ENCODE measurements at places on chromosomes 7 and 10.
A peak's percentile ranks its signal among the peaks of the same experiment; 100 is the strongest.

DNA sequence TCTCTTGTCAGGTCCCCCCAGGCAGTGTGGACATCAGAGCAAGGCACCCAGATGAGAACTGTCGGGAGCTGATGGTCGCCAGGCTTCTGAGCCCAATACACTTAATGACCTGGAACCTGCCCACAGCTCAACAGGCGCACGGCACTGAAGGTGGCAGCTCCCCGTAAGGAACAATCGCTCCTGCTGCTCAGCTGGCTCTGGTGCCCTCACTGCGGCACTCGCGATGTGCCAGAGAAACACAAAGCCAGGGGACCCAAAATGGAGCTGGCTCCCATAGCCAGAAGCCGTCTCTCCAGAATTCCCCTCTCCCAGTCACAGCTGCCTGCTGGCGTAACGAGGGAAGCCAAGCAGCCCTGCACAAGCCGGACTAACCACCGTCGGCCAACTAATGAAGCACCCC, 6.3 kb downstream of the CALN1 start:
- no peak for DNase-seq

GRCh38 chr10:32937911-32938424, 20.1 kb downstream of the ITGB1 start:
- no peak for DNase-seq

- DNase-seq: no peak
Observed at GRCh38 chr7:55348502-55348901, 16.6 kb upstream of the LANCL2 start.

- DNase-seq: no peak
Observed at GRCh38 chr7:32930378-32930777, 26.9 kb upstream of the FKBP9 start.

- DNase-seq: no peak
Observed at GRCh38 chr7:1234049-1234880, 1.6 kb downstream of the UNCX start.

- no peak for DNase-seq
Observed at GRCh38 chr10:20405761-20406160, 491.4 kb downstream of the NEBL start.

DNA sequence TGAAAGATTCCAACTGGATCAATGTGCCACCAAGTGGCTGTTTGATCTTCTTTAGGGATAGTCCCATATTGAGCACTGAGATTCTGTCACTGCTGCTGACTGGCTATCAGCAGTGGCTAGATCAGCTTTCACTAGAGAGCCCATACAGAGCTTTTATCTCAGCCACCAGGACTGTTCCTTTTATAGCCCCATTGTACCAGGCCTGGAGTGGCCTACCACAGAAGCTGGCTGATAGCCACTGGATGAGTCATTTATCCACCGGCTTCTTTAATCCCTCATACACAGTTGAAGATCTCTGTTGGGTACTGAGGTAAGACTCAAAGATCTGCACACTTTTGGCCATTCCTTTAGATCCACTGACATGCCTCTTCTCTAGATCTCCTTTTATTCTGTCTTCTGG, 1101.1 kb downstream of the SORCS3 start:
- no peak for DNase-seq

- no peak for DNase-seq
Observed at GRCh38 chr7:108455551-108455997, 662 bp downstream of the NRCAM start.

DNA sequence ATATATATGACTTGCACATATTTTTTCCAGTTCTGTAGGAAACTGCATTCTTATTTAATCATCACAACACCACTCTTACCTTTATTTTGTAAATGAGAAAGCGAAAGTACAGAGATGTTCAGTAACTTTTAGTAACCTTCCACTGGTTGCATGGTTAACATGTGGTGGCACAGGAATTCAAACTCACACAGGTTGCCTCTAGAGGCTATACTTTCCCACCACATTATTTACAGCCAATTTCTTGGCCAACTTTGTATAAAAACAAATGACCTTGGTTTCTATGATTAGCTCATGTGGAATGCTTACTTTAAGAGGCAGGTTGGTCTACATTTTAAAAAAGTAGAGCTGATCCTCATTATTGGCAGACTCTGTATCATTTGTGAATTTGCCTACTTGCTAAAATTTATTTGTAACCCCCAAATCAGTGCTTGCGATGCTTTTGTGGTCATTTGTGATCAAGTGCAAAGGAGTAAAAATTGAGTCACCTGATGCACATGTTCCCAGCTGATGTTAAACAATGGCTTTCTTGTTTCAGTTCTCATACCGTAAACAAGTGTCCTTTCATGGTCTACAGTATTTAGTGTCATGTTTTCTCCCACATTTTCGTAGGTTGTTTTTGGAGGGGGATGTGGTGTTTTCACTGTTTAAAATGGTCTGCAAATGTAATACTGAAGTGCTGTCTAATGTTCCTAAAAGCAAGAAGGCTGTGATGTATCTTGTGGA, 14.8 kb downstream of the BBS9 start:
- no peak for DNase-seq

- no peak for DNase-seq
Observed at GRCh38 chr7:130823060-130823459, 89.1 kb upstream of the KLF14 start.

GRCh38 chr7:81664304-81664703, 105.5 kb downstream of the HGF start:
- DNase-seq: no peak

DNA sequence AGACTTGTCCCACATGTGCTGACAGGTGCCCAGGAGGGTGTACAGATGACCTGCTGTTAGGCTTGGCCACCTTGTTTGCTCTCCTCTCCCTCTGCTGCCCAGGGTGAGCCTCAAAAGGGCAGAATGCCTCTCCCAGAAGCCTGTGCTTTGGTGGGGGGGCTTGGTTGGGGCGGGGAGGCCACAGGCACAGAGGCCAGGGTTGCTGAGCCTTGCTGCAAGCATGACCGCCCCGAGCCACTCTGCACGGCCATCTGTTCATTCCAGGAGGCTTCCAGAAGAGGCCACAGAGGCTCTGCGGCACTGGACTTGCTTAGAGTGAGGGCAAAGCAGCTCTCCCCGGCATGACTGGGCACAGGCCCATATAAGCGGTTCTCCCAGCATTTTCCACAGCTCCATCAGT, 190.8 kb downstream of the GLRX3 start:
- no peak for DNase-seq

DNA sequence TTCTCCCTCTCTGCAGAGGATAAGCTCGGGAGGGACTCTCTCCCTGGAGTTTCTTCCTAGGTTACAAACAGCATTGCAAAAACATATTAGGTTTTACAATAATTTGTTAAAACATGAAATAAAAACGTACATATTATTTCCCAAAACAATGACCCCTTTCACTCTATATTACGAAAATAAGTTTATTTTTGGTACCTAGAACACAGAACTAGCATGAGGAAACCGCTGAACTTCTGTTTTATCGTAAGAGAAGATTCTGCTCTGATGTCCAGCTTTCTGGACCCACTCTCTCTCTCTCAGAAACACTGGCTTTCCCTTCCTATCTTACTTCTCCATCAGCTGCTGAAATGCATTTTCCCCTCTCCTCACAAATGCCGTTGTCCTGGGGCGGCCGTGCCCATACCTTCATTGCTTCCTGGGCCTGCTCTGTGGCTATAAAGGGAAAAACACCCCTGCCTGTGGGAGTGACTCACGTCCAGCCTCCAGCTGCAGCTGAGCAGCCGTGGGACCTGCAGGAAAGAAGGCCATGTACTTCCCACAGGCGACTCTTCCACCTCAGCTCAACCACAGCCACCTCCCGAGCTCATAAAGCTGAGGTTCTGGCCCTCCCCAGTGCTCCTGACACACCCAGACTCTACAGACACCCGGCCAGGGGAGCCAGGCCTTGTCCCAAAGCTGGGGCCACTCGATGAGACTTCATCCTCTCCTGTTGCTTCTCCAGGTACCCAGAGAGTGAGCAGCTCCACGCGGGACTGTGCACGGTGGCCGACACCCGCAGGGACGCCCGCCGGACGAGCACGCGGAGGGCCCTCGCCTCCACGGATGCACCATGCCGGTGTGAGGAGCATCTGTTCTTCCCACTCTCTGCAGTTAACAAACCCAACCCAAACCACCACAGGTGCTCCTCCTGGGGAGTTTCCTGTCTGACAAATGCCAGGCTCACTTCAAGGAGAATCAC, 3.1 kb downstream of the GPER1 start:
- no peak for DNase-seq

GRCh38 chr10:112628951-112629609, 182.1 kb downstream of the VTI1A start:
- no peak for DNase-seq

DNA sequence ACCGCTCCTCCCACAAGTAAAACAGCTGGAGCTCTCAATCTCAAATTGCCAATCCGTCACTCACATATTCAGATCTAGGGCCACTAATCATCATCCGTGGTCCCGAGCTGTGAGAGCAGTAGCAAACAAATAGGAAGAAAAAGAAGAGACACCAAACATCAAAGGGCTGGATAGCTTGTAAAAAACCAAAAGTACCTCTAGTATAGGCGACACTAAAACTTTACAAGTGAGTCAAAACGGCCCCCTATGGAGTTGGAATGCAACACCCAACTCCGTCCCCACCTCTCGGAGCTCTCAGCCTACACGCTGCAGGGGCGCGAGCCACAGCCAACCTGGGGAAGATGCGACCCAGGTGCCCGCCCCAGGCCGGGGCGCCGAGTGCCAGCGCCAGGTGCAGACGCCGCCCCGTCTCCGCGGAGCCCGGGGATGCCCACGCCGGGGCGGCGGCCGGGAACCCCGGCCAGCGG, 581 bp downstream of the FAM3C start:
- peak; percentile 1 for DNase-seq

GRCh38 chr7:133053321-133053891, 28.5 kb downstream of the CHCHD3 start:
- DNase-seq: no peak

DNA sequence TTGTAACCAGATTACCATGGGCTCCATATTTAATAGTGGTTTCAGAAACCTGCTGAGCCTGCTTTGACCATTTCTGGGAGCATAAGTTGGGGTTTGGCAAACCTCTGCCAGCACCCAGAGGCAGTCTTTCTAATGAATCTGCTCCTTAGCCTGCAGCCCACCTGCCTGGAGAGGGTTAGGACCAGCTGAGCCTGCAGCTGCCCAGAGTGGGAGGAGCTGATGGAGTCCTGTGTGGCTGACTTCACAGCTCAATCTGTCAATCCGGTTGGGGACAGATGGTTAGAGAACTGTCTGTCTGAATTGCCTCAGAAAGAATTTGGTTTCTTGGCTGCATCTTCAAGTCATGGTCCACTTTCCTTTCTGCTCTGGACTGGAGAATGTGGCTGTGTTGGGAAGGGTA, 444.6 kb downstream of the NRG3 start:
- no peak for DNase-seq

DNA sequence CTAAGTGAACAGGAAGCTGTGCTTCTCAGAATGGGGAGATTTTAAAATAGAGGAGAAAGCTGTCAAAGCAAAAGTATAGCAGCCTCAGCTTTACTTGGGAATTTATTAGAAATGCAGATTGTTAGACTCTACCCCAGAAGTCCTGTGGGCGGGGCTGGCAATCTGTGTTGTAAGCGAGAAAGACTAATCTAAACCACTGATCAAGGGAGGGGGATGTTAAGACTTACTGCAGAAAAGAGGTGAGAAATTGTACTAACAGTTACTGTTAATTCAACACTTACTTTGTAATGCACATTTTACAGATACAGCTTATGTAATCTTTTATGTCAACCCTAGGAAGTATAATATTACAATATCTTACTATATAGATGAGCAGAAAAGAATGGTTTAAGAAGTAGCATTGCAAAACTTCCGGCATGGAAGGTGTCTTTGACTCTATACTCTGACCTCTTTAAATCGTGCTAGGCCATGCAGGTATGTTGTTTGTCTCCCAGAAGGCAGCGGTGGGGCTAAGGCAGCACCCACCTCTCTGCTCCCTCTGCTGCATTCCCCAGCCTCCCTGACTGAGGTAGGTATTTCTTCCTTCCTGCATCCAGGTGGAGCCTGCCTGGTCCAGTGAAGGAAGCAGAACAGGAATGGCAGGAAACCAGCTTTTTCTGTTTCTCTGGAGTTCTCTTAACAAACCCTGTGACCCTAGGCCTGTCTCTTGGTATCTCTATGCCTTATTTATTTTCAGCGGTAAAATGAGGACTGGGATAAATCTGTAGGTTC, 462.2 kb downstream of the AUTS2 start:
- no peak for DNase-seq

DNA sequence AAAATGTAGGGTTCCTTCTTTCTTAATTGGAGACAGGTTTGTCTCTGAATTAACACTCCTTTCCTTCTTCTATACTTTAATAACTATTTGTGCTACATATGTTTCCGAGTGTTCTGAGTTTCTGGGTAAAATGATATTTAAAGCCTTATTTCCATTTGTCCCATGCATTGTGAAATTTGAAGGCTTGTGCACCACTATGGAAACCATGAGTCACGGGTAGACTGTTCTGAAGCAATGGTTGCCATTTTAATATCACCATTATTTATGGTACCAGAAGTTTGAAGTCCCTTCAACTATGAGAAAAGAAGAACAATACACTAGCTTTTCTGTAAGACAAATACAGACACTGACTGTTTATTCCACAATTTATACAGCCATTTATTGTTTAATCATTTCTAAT, 44.7 kb upstream of the ZEB1 start:
- no peak for DNase-seq

DNA sequence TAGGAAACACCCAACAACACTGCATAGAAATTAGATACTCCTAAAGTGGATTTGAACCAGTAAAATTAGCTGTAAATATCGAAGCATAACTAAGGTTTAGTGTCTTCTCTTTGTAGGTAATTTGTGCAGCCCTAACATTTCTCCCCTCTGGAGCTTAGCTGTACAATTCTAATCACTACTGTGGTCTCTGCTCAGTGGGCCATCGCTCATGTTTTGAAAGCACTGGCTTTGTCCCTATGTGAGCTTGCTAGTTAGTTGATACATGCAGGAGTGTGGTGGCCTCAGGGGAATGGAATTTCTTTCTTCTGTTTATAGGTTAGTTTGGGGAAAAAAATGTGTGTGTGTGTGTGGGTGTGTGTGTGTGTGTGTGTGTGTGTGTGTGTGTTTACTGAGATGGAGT, 373.1 kb downstream of the DPP6 start:
- no peak for DNase-seq

DNA sequence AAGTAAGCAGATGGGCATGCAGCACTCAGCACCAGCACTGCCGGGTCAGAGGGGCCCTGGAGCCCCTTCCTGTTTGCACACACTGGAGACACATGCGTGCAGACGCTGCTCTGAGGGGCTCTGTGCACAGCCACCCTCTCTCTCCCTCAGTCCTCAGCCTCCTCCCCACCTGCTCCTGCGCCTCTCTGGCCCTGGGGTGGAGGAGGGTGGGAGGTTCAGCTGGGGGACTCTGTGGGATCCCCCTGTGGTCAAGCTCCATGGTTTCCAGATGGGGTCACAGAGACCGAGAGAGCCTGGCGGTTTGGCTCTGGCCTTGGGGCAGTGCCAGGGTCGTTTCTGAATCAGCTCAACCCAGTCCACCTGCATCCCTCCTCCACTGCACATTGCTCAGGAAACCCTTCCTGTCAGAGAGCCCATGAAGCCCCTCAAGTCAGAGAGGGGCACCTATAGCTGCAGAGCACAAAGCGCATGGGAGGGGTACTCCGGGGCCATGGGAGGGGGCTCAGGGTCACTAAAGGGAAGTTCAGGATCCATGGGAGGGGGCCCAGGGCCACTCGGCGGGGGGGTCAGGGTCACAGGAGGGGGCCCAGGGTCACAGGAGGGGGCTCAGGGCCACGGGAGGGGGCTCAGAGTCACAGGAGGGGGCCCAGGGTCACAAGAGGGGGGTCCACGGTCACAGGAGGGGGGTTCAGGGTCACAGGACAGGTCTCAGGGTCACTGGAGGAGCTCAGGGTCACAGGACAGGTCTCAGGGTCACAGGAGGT, 161.7 kb downstream of the ADARB2 start:
- DNase-seq: no peak

GRCh38 chr10:116684781-116685180, 57.6 kb downstream of the HSPA12A start:
- DNase-seq: no peak

GRCh38 chr7:151857866-151858450, 19.0 kb downstream of the PRKAG2 start:
- DNase-seq: no peak
